ENCODE measurements at places on chromosomes 16 and 17. TPM values are rescaled to one million over a fixed set of nuclear protein-coding genes. Genes with fewer than 3 reads are reported as not detected.

Gene CYGB
- polyA plus RNA-seq, result 2.1 TPM

Gene GNG13
- not detected for polyA plus RNA-seq

Gene CES5A
- not detected for polyA plus RNA-seq

Gene TSPAN10
- polyA plus RNA-seq, result 0.36 TPM

Measured in IgD-negative memory B cell (primary cell).